ENCODE measurements at places on chromosomes 7 and 10.

DNA sequence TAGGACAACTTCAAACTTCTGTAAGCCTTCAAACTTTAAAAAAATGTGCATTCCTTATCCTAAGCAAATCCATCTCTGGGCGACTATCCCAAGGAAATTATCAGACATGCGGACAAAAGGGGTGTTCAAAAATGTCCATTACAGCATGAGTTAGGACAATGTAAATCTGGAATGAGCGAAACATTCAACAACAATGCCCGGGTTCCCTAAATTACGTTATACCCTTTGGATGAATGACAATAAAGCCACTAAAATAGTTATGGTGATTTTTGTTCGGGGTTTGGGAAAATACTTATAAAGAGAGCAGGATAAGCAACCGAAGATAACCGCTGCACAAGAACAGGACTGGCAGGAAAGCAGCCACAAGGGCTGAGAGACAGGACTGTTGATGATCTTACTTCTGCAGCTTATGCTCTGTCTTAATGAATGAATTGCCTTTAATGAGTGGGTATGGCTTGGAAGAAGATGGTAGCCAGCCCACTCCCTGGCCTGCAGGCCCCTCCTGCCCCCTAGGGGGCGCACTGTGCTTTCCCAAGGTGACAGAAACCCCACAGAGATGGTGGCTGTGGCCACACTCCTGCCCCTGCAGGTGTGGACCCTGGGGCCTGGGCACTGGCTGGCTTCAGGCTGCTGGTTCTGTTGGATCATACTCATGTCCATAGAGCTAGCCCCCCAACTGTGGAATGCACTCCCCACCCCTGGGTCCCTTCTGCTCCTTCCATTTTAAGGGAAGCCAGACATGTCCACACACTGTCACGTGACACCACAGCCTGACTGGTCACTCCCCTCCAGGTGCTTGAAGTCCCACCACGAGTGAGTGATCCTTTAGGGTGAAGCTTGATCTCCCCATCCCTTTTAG, 45.0 kb downstream of the ZCCHC24 start:
- no peak for DNase-seq

GRCh38 chr10:64626924-64627323, 1105.7 kb downstream of the REEP3 start:
- DNase-seq, result no peak

GRCh38 chr10:31972519-31973041, 43.9 kb upstream of the ARHGAP12 start:
- no peak for DNase-seq

GRCh38 chr10:10307551-10307950, 710.1 kb upstream of the CELF2 start:
- no peak for DNase-seq

GRCh38 chr7:114554781-114555537, 140.3 kb downstream of the FOXP2 start:
- no peak for DNase-seq

DNA sequence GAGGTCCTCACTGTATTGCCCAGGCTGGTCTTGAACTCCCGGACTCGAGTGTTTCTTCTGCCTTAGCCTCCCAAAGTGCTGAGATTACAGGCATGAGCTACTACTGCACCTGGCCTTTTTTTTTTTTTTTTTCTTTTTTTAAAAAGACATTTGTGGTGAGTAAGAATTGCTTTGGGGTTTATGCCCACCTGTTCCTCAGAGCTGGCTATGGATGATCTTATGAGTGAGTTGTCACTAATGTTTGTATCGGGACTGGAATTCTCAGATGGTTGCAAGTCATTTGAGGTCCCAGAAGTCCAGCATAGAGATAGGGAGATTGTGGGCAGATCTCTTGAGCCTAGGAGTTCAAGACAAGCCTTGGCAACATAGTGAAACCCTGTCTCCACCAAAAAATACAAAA, 35.2 kb downstream of the ZRANB1 start:
- no peak for DNase-seq

DNA sequence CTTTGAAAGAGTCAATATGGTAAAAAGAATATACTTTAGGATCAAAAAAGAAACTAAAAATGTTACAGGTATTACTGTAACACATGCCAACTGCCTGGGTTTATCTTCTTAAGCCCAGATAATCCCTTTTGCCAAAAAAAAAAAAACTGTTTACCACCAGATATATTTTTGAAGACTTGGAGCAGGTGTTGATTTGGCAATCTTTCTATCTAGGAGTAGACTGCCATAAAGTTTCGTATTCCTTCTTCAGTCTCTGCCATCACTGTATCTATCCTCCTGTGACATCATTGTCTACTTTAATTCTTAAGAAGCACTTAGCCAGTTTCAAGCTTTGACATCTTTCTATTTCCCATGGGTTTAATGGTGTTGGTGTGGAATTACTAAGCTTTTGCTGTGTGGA, 161.0 kb downstream of the ST7 start:
- DNase-seq, result no peak

- DNase-seq, result no peak
Observed at GRCh38 chr10:96400465-96400864, 41.7 kb upstream of the OPALIN start.

- no peak for DNase-seq
Observed at GRCh38 chr10:21528236-21529031, 3.0 kb upstream of the SKIDA1 start.

DNA sequence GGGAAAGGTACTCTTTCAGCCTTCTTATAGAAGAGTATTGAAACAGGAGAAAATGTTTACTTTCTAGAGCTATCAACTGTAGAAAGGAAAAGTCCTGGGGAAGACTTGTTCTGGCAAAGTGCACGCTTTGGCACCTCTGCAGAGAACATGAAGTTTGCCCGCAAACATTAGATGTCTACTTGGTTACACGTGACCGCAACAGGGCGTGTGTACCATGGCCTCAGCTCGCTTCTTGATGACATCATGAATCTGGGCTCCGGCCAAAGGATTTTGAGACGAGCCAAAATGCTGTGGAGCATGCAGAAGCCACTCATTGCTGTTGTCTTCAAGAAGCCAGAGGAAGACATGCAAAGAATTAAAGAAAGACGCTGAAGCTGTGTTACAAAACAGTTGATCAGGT, 8.6 kb upstream of the TAS2R60 start:
- DNase-seq, result no peak
